Activated T-cell treated with anti-CD3 and anti-CD28 coated beads, Interleukin-2, amount 50 U/mL, for 24 hours (primary cell): ENCODE measurements at places on chromosomes 3 and 15.

GRCh38 chr3:40464339-40465110 is 7.4 kb downstream of the RPL14 start:
- DNase-seq = no peak

DNA sequence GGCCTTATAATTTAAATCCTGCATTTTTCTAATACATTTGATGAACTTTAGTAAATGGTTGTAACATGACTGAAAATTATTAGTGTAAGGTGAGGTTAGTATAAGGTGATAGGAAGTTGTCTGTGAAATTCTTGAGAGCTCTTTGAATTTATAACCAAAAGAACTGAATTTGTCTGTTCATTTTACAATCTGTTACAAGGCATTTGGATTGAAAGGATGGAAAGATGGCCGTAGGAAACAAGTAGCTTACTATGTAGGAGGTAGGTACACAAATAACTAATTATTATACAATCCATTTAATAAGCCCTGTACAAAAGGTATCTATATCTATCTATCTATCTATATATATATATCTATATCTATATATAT is 6.6 kb downstream of the DIPK2A start:
- DNase-seq = no peak

GRCh38 chr15:76169018-76169417 is 109.2 kb downstream of the TMEM266 start:
- DNase-seq = no peak

- DNase-seq = no peak
Observed at GRCh38 chr3:42847731-42848130, 27.9 kb downstream of the CYP8B1 start.

DNA sequence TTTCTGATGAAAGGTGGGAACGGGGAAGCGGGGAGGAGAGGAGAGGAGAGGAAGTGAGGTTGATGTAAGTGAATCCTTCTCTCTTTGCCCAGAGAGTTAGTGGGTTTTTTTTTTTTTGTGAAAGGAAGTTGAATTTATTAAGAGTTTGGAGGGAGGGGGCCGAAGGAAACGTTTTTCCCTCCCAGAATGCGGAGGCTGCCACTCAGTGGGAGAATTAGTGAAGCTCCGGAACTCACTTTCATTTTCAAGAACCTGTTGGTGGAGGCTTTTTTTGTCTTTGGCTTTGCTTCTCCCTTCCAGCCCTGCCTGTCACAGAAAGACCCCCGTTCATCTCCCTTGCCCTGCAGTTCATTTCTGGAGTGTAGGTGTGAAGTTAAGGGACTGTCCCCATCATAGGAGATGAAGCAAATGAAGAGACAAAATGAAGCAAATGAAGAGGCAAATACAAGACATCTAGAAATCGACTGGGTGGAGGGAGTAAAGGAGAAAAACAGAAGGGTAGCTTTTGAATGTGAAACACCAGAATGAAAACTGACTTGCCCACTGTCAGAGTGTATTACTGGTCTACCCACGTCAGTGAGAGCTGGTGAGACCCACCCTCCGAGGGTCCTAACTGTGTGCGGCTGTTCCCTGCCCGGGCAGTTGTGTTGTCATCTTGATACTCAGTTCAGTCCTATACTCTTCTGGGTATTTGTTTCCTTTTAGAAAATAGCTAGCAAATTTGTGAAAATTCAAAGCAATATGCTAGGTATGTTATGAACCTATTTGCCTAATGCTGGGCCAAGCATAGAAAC is 91.5 kb downstream of the ITPR1 start:
- DNase-seq = peak; percentile 36

DNA sequence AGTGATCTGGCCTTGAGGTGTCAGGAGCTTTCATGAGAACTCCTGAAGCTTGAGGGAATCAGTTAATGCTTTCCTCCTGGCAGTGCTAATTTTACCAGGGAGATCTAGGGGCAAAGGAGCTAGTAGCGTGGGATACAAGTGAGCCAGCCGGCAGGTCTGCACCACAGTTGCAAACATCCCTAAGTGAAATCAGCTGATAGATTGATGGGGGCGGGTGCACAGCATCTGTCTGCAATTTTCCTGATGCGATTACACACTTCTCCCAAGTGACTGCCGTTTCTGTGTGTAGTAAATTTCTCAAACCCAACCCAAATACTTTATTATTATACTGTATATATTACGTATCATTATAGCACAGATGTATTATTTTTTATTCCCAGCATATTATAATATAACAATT is 304.5 kb downstream of the AGBL1 start:
- DNase-seq = no peak

DNA sequence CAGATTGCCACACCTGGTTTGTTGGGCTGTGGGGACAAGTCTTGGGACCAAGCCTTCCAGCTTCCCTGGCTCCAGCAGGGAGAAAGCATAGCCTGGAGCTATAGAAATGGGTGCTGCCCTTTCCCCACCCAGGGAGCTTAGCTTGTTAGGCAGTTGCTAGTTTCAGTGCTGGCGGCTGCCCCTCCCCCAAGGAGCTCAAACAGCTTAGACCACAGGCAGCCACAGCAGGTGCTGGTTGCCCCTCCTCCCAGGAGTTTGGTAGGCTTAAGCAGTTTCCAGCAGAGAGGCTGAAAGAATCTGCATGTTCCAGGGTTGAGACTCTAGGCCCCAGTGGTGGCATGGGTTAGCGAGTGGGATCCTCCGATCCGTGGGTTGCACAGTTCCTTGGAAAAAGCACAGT is 889.7 kb downstream of the IGSF11 start:
- DNase-seq = no peak

GRCh38 chr3:60504827-60505457 is 746.3 kb downstream of the FHIT start:
- no peak for DNase-seq

DNA sequence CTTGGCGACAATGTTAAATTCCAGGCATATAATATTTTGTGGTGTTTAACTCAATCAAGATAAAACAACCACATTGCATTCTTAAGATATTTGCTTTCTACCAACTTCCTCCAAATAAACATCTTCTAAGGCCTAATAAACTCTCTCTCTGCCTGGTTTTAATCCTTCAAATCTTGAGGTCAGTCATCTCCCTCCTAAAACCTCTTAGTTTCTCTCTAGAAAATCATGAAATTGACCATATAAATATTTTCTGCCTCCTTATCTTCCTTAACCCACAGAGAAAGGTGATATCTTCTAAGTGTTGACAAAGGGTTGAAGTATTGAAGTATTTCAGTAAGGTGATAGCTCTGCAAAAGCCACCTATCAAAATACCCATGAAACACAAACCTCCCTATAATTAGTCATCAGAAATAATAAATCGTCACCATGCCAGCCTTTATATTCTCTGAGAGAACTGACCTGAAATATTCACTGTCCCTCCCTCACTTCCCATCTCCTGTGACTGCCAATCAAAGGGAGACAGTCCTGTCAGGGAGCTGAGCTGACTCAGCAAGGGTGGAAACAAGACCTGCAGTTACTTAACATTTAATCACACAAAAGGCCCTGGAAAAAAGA is 1261.1 kb downstream of the ROBO1 start:
- no peak for DNase-seq

DNA sequence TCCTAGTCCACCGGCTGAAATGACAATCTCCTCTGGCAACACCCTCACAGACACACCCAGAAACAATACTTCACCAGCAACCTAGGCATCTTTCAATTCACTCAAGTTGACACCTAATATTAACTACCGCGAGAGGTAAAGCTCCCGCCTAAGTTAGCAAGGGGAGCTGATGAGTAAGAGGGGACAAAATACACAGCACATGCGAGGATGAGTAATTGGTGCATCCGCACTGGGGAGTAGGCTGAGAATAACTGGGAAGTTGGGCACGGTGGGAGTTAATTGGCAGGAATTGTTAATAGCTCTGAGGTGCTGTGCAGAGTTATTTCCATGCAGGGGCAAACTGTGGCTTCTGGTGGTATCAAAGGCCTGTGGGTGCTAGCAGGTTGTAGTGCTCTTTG is 14.5 kb upstream of the PLD1 start:
- no peak for DNase-seq

DNA sequence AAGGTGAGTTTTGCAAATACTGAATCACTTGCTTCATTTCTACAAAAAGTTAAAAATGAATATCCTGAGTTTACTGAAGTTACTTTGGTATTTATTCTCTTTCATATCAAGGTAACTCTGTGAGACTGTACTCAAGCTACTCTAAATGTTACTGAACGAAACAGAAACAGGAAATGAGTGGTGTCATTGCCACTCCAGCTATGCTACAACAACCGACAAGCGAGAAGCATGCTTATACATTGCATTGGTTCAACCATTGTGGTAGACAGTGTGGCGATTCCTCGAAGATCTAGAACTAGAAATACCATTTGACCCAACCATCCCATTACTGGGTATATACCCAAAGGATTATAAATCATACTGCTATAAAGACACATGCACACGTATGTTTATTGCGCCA is 313.2 kb upstream of the THBS1 start:
- DNase-seq = no peak
